ENCODE measurements at places on chromosomes 11 and 22.

GRCh38 chr11:130831976-130832375, 84.3 kb downstream of the SNX19 start:
- no peak for DNase-seq

- no peak for DNase-seq
Measured at GRCh38 chr11:36619502-36619901, 21.5 kb upstream of the RAG2 start.

- DNase-seq: no peak
Measured at GRCh38 chr11:67617243-67617953, 10.7 kb downstream of the NDUFV1 start.

DNA sequence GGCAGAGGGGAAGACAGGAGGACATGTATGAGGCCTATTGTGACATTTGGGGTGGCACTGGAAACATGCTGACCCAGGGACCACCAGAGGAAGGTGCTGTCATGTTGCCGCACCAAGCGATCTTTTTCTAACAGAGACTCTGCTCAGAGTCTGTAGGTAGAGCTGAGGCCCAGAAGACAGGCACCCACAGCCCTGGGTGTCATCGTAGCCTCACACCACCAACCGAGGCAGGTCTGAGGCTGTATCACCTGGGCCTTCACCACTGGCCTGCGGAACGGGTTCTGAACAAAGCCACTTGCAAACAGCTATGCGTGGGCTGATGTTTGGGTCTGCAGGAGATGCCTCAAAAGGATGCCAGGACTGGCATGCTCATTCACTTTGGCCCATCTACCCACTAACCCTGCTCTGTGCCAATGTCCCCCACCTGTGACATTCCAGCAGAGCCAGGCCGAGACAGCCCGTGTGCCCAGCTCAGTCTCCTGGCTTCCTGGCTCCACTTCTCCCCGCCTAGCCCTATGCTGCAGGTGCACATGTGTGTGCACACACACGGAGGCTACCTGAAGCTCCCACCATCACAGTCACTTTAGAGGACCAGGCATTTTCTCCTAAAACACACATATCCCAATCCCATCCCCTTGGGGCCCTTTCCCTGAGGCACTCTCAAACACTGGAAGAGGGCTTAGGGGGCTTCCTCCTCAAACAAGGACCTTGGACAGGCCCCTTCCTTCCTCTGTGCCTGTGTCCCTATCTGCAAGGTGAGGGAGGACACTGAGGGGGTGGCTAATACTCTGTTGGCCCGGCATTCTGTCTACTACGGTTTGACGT, 3.6 kb downstream of the TRIM29 start:
- DNase-seq: no peak

GRCh38 chr11:61090982-61091372, 11.3 kb upstream of the CD5 start:
- no peak for DNase-seq

DNA sequence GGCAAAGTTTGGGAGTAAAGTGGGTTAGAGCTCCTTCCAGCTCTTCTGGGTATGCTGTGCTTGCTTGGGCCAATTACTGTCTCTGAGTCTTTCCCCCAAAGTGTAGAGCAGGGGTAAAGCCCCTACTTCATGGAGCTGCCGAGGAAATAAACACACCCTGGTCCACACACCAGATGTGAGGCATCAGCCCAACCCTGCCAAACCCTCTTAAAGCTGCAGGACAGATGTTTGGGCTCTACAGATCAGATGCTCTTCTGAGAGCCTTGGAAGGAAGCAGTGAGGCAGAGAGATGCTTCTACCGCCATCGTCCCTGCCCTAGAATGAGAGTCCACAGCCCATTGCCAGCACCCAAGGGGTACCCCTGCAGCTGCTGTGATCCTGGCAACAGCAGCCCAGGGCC, 64.7 kb downstream of the ELFN2 start:
- no peak for DNase-seq

DNA sequence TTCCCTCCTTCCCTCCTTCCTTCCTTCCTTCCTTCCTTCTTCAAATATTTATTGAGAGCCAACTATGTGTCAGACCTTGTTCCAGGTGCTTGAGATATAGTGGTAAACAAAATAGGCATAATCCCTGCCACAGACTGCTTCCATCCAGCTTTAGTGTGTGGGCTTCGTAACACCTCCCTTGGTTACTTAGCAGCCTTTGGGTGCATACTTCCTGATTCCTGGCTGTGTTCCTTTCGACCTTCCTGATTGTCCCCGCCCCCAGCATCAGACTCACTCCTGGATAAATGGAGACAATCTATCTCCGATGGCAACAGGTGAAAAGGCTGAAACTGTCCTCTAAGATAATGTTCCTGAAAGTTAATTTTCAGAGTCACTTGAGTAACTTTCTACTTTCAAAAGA, 13.5 kb downstream of the CCDC81 start:
- DNase-seq: no peak

Data from activated T-helper 1 cell treated with anti-CD3 and anti-CD28 coated beads, Interleukin-2, amount 50 U/mL, for 16 hours (primary cell).